ENCODE measurements at places on chromosomes 6 and 20. TPM values are rescaled to one million over a fixed set of nuclear protein-coding genes. Genes with fewer than 3 reads are reported as not detected.

DNA sequence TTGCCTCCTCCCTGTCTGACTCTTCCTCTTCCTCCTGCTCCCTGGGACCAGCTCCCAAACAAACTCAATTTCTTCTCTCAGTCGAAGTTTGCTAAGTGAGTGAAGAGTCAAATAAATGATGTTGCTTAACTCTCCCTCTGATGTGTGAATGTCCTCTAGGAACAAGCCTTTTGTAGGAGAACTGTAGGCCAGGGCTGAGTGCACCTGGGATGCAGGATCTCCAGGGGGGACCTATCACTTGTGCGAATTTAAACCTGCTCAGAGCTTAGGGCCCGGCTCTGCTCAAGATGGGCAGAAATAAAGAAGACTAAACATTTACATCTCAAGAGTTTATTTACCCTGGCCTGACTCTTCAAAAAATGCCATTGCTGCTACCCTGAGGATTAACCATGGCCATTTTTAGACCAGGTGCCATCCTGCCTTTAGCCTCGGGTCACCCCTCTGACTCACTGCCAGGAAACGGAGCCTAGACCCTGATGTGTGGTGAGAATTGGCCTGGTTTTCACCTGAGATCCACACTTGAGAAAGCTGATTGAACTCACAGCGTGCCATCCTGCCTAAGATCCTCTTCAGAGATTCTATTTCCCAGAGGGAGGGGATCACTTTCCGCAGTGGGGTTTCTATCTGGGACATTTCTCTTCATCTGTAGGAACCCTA lies 63.6 kb upstream of the CD93 start:
- H3K27me3 ChIP-seq = no peaks in the 10 kb centered on the region
- no peaks in the 10 kb centered on the region for H3K4me1 ChIP-seq
- DNase-seq = no peak
- H3K4me3 ChIP-seq = no peak overlapping the region
- H3K27ac ChIP-seq = peak overlapping the region; percentile 83
- no peaks in the 10 kb centered on the region for H3K36me3 ChIP-seq

DNA sequence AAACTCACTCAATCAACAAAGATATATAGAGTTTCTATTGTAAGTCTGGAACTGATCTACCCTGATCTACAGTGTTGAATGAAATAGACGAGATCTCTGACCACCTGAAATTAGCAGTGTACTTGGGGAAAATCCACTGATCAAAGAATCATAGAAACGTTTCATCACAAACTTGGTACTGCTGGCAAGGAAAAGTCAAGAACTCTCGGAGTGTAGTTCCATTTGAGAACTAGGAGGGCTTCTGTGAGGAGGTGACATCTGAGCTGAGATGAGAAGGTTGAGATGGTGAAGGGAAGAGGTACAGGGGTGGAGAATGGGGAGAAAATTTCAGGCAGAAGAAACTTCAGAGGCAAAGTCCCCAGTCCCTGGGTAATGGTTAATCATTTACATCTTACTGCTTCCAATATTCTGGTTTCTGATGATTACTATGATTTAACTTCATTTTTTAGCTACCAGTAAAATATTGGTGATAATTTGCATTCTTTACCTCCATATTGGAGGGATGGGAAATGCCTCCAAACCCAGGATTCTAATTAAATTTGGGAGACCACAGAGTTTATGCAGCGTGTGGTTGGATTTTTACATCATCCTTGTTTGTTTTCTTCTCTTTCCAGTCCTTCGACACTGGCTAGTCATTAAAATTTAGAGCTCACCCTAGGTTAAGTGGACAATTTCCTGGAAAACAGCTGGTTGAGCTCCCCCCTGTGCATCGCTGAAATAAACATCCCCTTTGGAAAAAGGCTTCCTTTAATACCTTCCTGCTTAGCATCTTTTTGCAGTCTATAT lies 191.9 kb downstream of the BCAS1 start:
- peaks cover 8% of the 10 kb centered on the region for H3K4me1 ChIP-seq
- no peak for DNase-seq
- H3K27me3 ChIP-seq = no peaks in the 10 kb centered on the region
- no peak overlapping the region for H3K27ac ChIP-seq
- H3K36me3 ChIP-seq = no peaks in the 10 kb centered on the region

- no peak overlapping the region for H3K27ac ChIP-seq
- H3K4me1 ChIP-seq = no peaks in the 10 kb centered on the region
Observed at GRCh38 chr6:34947561-34947960, 58.5 kb downstream of the ANKS1A start.

- H3K36me3 ChIP-seq = no peaks in the 10 kb centered on the region
- H3K27me3 ChIP-seq = no peaks in the 10 kb centered on the region
- no peak overlapping the region for H3K4me3 ChIP-seq
- no peak for DNase-seq
- H3K4me1 ChIP-seq = no peaks in the 10 kb centered on the region
Observed at GRCh38 chr20:33515569-33516216, 25.8 kb downstream of the CBFA2T2 start.

- no peaks in the 10 kb centered on the region for H3K4me1 ChIP-seq
- no peak for DNase-seq
- no peaks in the 10 kb centered on the region for H3K36me3 ChIP-seq
- H3K27me3 ChIP-seq = no peaks in the 10 kb centered on the region
Observed at GRCh38 chr20:1588533-1589460, 31.0 kb downstream of the SIRPB1 start.

GRCh38 chr6:79868098-79868722 lies 79.1 kb downstream of the ELOVL4 start:
- no peaks in the 10 kb centered on the region for H3K4me1 ChIP-seq
- no peaks in the 10 kb centered on the region for H3K27me3 ChIP-seq
- no peak overlapping the region for H3K4me3 ChIP-seq
- no peak for DNase-seq
- no peaks in the 10 kb centered on the region for H3K36me3 ChIP-seq
- H3K27ac ChIP-seq = no peak overlapping the region

GRCh38 chr6:153002613-153003365 lies at the start of gene MTRF1L:
Gene MTRF1L (minus strand): TSS chr6:153002709. CDS start chr6:153002685, 24 bp downstream.
- H3K4me1 ChIP-seq = peaks cover 34% of the 10 kb centered on the region
- no peaks in the 10 kb centered on the region for H3K36me3 ChIP-seq
- peak; percentile 87 for DNase-seq
- no peaks in the 10 kb centered on the region for H3K27me3 ChIP-seq
- H3K27ac ChIP-seq = peak within 1 kb of the TSS; percentile 73
- H3K4me3 ChIP-seq = peak within 1 kb of the TSS; percentile 79

- H3K27ac ChIP-seq = no peak overlapping the region
- no peak overlapping the region for H3K4me3 ChIP-seq
- no peak for DNase-seq
- no peaks in the 10 kb centered on the region for H3K36me3 ChIP-seq
Observed at GRCh38 chr6:43096451-43097097, 20.5 kb downstream of the PTK7 start.

DNA sequence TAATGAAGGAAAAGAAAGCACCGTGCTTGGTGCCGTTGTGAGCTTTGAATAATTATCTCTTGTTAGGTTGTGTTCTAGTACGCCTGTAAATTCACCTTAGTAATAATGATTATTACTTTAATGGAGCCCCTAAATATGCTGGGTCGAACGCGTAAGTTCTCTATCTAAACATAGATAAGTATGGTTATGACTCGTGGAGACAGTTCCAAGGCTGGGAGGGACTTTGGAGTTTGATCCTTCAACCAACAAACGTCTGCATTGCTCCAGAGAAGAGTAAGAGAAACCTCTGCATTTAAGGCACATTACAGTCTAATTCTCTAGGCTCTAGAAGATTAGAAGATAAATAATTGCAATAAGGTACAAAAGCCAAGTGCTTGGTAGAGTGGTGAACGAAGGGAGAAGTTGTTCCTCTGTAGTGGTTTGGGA lies 514 bp downstream of the ACOT13 start:
- H3K27me3 ChIP-seq = no peaks in the 10 kb centered on the region
- peaks cover 39% of the 10 kb centered on the region for H3K4me1 ChIP-seq
- H3K27ac ChIP-seq = peak overlapping the region; percentile 89

DNA sequence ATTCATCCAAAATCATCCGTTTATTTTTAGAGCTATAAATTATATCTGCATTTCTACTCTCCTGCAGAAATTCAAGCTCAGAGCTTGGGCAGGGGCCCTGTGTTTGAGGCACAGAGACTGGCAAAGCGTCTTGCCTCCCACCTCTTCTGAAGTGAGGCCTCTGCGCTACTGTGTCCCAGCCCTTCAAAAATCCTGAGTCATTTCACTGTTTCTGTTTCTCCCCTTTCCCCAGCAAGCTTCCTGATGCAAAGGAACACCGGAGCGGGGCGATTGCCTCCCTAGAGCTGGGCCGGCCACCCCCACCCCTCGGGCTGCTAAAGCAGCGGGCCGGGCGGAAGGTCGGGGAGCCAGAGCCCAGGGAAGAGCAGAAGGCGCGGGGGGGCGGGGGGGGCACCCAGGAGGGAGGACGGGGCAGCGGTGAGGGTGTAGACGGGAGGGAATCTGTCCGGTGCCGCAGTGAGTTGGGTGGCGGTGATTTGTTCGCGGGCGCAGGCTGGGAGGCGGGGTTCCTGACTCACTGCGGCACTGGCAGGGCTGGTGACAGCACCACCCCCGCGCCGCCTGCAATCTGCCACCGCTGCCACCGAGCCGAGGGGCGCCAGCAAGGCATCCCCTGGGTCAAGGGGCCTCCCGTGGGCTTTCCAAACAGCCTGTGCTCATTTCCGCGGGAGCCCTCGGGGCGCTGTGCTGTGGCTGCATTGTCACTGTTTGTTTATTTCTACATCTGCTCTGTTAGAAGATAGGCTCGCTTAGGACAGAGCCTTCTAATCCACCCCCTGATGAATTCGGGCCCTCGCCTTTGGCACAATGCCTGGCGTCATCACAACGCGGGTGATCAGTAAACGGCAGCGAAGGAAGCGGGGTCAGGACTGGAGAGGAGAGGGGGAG lies 46.5 kb upstream of the SNAP25 start:
- DNase-seq = no peak
- peaks cover 4% of the 10 kb centered on the region for H3K27me3 ChIP-seq
- peaks cover 4% of the 10 kb centered on the region for H3K4me1 ChIP-seq
- H3K36me3 ChIP-seq = no peaks in the 10 kb centered on the region

DNA sequence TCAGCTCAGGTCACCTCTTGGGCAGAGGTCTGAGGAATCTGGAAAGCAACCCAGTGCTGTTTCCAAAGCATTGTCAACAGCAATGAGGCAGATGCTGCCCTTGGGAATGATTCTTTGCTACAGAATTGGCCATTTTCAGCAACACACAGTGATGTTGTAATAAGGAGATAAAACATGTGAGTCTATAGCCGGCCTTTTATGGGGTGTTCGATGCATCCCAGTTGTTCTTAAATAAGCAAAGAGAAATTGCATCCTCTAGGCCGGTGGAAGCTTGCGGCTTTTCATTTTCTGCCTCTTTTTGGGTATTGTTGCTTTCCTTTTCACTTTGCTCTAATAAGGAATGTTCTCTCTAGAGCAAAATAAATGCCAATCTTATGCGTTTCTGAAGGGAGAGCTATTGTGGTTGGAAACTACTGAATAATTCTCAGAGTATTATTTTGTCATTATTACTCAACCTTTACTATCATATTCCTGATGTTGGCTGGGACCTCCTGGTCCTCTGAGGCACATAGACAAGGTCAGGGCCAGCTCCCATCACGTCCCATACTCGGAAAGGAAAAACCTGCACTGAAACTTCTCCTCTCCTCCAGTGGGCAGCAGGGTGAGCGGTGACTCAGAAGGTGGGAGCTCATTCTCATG lies 214.2 kb downstream of the CDH26 start:
- H3K4me3 ChIP-seq = no peak overlapping the region
- no peaks in the 10 kb centered on the region for H3K36me3 ChIP-seq
- H3K27ac ChIP-seq = no peak overlapping the region
- H3K27me3 ChIP-seq = no peaks in the 10 kb centered on the region
- no peak for DNase-seq

DNA sequence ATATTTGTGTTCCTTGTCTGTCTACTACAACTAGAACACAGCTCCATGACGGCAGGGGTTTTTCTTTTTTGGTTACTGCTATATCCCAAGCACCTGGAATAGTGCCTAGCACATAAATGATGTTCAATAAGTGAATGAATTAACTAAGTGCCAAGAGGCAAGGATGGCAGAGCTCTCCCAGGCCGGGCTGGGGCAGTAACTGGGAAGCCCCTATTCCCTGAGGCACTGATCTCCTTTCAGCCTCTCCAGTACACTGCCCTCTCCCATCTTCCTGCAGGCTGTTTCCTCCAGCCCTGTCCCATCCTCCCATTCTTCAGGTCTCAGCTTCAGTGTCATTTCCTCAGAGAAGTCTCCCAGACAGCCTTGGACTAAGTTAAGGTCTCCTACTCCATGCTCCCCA lies 29.0 kb upstream of the SPDEF start:
- H3K36me3 ChIP-seq = peaks cover 19% of the 10 kb centered on the region
- no peak for DNase-seq
- no peak overlapping the region for H3K4me3 ChIP-seq
- no peaks in the 10 kb centered on the region for H3K27me3 ChIP-seq
- no peaks in the 10 kb centered on the region for H3K4me1 ChIP-seq

- no peak overlapping the region for H3K4me3 ChIP-seq
- H3K36me3 ChIP-seq = no peaks in the 10 kb centered on the region
- H3K27ac ChIP-seq = no peak overlapping the region
- no peaks in the 10 kb centered on the region for H3K27me3 ChIP-seq
Observed at GRCh38 chr6:43901733-43902230, 131.8 kb downstream of the VEGFA start.

DNA sequence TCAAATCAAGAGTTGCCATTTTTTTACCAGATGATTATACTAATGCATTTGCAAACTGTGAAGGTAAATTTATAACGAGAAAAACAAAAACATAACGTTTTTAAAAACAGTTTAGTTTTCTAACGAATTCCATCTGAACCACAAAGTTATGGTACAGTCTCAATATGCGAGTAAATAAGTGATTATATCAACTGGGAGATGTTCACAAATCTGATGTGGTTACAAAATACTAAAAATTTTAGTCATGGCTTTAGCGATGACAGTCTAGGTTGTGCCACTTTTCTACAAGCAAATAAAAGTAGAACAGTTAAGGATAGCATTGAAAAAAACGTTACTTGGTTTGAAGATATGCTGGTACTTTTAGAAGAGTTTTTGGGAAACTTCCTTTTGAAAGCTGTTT lies 186.8 kb downstream of the FUT9 start:
- no peak for DNase-seq
- H3K4me1 ChIP-seq = no peaks in the 10 kb centered on the region
- no peak overlapping the region for H3K4me3 ChIP-seq

GRCh38 chr6:105561486-105561885 lies 158.6 kb upstream of the PREP start:
- DNase-seq = no peak
- no peaks in the 10 kb centered on the region for H3K36me3 ChIP-seq
- no peaks in the 10 kb centered on the region for H3K27me3 ChIP-seq

Gene MYT1
- total RNA-seq = 0.07 TPM

Gene BANF2
- total RNA-seq = not detected

Gene RBM12
- 110 TPM for total RNA-seq

Gene B3GALT4
- total RNA-seq = 7.0 TPM
